ENCODE measurements at places on chromosomes 11 and 22. TPM values are rescaled to one million over a fixed set of nuclear protein-coding genes. Genes with fewer than 3 reads are reported as not detected.

- no peak for DNase-seq
These were observed 13.1 kb downstream of the MRGPRG start for GRCh38 chr11:3205261-3206155.

DNA sequence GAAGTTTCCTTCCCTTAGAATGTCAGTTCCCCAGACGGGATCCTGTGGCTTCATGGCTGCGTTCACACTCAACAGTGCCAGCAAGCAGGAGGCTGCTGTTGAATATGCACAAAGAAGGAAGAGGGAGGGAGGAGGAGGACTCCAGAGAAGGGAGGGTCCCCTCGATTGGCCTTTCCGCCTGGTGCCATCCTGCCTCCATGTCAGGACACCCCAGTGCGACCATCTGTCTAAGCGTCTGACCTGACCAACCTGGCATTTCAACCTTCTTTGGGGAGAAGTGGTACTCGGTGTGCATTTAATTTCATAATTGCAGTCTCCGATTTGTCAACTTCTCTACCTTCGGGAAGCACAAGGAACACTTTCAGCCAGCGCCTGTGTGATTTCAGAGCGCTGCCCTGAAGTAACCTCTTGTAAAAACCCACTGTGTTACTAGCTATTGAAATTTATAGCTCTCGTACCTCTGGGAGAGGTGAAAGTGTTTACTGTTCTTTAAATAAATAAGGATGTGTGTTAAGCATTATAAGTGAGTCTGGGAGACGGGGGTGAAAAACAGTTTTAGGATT is 1491.9 kb downstream of the TBC1D22A start:
- no peak for DNase-seq

Gene ACTN3
- not detected for total RNA-seq

GRCh38 chr11:11155962-11156815 is 196.9 kb downstream of the CSNK2A3 start:
- no peak for DNase-seq

DNA sequence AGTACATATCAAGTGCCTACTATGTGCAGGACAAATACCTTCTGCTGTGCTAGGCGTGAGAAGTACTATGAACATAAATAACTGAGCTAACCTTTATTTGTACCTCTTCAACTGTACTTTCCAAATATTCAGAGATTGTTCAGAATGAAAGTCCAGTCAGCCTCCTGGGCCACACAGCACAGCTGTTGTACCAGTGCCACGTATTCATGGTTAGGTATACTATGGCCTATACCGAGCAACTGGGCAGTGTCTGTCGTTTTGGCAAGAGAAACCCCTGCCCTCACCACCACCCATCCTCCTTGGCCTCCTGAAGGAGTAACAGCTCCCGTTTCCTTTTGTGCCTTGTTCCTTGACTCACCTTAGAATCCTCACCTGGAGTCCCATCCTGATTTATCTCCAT is 53.0 kb downstream of the RASSF10 start:
- no peak for DNase-seq

DNA sequence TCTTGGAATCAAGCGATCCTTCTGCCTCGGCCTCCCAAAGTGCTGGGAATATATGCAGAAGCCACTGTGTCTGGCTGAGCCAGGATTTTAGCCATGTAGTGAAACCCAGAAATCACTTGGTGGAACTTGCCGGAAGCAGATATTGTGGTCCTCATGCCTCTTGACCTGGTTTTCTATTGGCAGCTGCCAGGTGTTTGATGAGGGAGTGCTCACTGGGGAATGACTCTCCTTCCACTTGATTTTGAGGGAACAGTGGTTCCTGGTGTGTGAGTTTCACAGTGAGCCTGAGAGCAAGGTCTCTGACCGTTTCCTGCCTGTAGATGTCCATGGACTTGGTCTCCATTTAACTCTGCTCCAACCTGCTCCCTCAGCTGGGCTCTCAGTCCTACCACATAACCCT is 34.7 kb upstream of the ELF5 start:
- DNase-seq, result no peak

GRCh38 chr11:78221396-78222315 is 32.9 kb downstream of the USP35 start:
- no peak for DNase-seq

DNA sequence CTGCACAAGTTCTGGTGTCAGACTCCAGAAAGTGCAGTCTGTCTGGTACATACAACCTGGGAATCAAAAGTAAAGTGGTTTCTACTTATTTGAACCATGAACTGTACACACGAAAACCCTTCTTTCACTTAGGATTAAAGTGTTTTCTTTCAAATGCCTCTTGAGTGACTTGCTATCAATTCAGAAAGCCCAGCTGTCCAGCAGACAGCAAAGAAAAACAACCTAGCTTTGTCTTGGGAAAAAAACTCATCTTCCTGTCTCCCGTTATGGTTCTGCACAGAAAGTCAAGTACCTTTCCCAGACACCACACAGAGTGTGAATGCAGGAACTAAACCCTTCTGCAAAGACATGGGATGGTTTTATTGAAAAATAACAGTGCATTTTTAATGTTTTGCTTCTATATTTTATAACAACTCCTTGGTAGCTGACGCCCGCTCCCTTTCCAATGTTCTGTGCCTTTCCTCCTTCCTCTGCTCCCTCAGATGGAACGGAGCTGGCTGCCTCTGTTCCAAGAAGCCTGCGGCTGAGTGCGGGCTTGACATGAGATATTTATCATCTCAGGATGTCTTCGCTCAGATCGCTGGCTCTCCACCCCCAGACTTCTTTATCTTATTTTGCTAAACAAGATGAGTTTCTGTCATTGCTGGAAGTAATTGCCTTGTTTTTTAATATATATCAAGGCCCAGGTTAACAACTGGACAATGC is 322.3 kb upstream of the B3GAT1 start:
- DNase-seq, result no peak
